Left ventricle myocardium inferior (tissue), 1 donor: ENCODE measurements at places on chromosomes 1 and 21. TPM values are rescaled to one million over a fixed set of nuclear protein-coding genes. Genes with fewer than 3 reads are reported as not detected.

Gene TAL1
- 4.3 TPM for total RNA-seq

GRCh38 chr21:27799861-27800260 is 833.0 kb upstream of the ADAMTS5 start:
- no peaks in the 10 kb centered on the region for H3K36me3 ChIP-seq
- peaks cover 4% of the 10 kb centered on the region for H3K4me1 ChIP-seq
- H3K27me3 ChIP-seq, result no peaks in the 10 kb centered on the region
- H3K4me3 ChIP-seq, result no peak overlapping the region

DNA sequence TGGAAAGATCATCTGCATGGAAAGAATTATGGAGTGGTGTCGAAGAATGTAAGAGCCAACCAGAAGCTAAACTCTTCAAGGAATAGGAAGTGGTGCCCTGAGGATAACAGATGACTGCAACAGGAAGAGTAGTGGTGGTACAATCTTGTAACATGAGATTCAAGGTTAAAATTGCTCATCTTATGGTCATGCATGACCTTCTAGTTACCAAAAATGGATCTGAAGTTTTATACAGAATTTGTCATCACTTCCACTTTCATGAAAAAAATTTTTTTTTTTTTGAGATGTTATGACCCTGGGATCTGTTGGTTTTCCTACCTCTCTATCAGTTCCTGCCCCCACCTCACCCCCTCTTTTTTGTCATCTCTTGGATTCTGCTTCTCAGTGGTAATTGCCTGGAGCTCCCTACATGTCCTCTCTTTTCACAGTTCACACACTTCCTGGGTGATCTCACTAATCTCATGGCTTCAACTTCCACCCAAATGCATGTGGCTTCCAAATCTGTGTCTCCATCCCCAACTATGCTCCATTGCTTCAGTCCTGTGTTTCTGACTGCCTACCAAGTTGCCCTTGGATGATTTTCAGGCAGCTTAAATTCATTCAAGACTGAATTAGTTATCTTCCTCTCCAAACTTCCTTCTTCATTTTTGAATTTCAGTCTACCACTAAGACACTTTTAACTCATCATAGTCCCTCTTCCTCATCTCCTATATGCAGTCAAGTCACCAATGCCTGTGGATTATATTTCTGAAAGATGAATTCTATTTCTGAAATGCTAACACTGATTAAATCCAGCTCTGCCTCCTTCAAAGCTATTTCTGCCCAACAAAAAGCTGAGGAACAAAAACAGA is 48.4 kb downstream of the SLAMF6 start:
- H3K36me3 ChIP-seq, result no peaks in the 10 kb centered on the region
- peaks cover 9% of the 10 kb centered on the region for H3K27me3 ChIP-seq
- no peak overlapping the region for H3K4me3 ChIP-seq

DNA sequence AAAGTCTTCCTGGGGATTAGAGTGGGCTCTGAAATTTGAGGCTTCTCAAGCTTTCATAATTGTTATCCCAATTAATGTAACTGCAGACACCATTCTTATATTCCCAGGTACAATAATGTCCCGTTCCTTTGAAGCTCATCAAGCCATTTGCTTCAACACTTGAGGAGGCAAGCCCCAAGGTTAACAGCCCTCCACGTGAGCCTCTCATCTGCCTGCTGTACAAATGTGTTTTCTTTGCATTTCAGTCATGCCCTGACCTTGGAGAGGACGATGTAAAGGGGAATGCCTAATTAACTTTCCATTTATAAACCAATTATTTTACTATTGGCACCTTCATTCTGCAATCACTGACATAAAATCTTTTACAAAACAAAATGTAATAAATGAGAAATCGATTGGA is 106.3 kb downstream of the SETD4 start:
- H3K4me3 ChIP-seq, result no peak overlapping the region
- H3K27ac ChIP-seq, result no peak overlapping the region
- no peaks in the 10 kb centered on the region for H3K36me3 ChIP-seq

Gene KLHDC9
- 9.1 TPM for total RNA-seq
